K562 (cell line): ENCODE measurements at places on chromosomes 12 and 14. TPM values are rescaled to one million over a fixed set of nuclear protein-coding genes. Genes with fewer than 3 reads are reported as not detected.

LMNTD1 gene
- total RNA-seq = not detected in 2 replicates

STAC3 gene
- total RNA-seq = 3.5 and 4.6 TPM in 2 replicates

PLEKHG7 gene
- not detected in 2 replicates for total RNA-seq

TAS2R46 gene
- 0.47 and 0.74 TPM in 2 replicates for total RNA-seq

AGAP2 gene
- 0.31 and 0.60 TPM in 2 replicates for total RNA-seq

PPP1R1A gene
- not detected in 2 replicates for total RNA-seq

PIK3C2G gene
- total RNA-seq = not detected in 2 replicates

DNA sequence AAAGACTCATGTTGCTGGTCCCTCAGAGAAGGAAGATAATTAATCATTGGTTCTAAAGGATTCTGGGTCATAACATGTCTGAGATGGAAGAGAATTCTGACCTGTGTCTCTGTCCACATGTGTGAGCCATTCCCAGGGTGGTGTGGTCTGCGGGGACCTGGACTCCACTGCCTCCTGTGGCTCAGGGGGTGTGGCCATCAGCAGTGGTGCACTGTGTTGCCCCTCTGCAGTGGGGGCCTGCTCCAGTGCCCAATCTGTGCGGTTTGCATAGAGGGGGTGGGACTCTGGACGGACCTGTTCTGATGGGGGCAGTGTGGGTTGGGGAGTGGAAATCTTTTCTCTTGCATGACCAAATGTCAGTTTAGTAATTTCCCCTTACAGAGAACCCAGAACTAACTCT, 13.5 kb downstream of the KRT85 start:
- DNase-seq = no peak

- DNase-seq = no peak
Measured at GRCh38 chr12:117162633-117163032, 27.6 kb downstream of the FBXO21 start.

GRCh38 chr14:97432586-97432985, 635.4 kb downstream of the VRK1 start:
- no peak for DNase-seq

- no peak for DNase-seq
Measured at GRCh38 chr14:105856676-105857219, 330.4 kb downstream of the TMEM121 start.

DNA sequence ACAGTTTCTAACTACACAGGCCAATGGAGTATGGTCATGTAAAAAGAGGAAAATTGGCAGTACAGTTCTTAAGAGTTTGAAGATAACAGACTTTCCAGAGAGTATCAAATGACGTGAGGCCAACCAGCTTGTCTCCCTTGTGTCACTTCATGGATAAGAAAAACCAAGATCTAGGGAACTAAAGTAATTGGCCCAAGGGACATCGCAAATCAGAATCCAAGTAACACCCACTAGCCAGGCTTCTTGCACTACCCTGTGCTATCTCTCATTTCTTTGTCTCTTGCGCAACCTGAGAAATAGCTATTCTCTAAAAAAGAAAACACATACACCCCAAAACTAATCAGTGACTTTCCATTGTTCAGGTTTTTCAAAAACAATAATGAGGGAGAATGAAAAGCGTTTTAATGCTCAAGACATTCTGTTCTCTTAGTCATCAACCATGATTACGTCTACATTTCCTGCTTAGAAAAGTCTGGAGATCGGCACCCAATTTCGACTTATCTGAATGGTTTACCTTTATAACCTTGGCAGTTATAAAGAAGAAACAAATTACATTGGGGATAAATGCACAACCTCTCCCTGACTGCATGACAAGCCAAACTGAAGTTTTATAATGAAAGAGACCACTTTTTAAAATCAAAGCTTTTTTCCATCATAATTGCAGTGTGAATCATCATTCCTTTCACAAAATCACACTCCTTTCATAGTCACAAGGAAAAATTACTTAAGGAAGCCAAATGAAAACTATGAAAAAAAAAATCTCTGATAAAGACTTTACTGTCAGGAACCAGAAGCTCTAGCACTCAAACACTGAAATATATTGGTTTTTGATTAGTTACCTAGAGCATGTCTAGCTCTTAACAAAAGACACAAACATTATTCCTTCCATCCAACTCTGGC, 42.1 kb downstream of the TMTC1 start:
- DNase-seq = no peak

DNA sequence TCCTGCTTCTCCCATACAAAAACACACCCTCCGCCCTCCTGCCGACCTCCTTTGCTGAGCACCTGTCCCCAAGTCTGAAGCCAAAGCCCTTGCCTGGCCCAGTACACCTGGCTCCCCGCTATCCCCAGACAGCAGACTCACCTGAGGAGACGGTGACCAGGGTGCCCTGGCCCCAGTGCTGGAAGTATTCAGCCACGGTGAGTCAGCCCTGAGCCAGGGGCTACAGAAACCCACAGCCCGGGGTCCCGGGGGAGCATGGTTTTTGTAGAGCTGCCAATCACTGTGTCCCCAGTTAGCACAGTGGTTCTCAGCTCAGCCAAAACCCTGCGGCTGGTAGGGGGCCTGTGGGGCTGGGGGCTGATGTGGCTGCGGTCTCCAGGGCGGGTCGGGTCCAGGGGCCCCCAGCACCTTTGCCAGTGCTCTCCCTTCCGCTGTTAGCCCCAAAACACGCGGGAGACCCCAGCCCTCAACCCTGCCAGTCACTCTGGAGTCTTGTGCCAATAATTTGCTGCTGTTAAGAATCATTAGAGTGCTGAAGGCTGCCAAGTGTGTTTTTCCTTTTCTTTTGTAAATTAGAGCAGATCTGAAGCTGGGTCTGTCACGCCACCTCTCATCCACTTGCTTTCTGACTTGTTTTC, 339.0 kb downstream of the TMEM121 start:
- no peak for DNase-seq

- DNase-seq = no peak
Measured at GRCh38 chr12:27133022-27133590, 50.7 kb upstream of the C12orf71 start.

DNA sequence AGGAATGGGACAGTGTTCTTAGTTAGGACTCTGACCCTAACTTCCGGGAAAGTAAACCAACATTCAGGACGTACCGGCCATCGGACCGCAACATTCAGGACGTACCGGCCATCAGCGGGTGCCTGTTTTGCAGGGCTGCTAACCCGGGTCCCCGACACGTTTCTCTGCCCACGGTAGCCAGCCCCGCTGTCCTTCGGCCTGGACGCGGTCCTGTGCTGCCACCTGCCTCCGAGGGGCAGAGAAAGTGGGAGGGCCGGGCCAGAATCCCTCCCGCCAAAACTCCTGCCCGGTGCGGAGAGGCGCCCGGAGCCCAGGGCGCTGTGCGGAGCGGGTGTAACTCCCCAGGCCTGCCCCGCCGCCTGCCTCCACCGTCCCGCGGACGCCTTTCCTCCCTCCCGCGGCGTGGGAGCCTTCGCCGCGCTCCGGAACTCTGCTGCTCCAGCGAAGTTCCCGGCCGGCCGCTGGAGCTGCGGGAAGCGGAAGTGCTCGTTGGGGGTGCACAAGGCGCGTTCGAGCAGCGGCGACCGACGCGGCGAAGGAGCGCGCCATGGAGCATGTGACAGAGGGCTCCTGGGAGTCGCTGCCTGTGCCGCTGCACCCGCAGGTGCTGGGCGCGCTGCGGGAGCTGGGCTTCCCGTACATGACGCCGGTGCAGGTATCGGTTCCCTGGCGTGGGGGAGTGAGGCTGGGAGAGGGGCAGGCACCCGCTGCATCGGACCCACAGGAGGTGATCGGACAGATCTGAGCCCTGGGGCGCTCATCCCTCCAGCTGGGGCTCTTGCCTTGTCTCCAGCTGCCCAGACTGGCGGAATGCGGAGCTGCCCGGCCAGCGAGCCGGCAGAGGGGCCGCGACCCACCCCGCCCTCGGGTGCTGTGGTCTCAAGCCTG, at the start of gene DDX55:
TSS of gene DDX55 (plus strand) at position 498 of the 888 bp plus-strand sequence. CDS start at position 548, 50 bp downstream.
- DNase-seq = peak; percentile 81

GRCh38 chr12:118312578-118312977, 60.1 kb downstream of the TAOK3 start:
- DNase-seq = no peak

GRCh38 chr12:121860257-121860656, 1.6 kb upstream of the HPD start:
- no peak for DNase-seq

DNA sequence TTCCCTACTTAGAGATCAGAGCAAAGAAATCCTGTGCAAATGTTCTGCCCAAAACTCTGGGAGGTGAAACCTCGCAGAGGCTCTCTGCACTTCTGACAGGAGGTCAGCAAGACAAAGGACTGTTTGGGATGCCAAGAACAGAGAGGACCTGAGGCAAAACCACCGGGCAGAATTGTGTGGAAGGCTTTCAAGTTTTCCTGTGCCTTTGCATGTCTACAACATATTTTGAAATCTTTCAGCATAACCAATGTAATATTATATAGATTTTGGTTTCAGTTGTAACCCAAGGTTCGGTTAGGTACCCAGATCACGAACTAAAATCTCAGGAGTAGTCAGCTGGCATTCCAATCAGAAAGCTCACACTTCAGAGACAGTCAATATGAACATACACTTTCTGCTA, 99.4 kb upstream of the PLEKHA5 start:
- no peak for DNase-seq

GRCh38 chr12:119319638-119320037, 14.9 kb upstream of the CCDC60 start:
- no peak for DNase-seq

DNA sequence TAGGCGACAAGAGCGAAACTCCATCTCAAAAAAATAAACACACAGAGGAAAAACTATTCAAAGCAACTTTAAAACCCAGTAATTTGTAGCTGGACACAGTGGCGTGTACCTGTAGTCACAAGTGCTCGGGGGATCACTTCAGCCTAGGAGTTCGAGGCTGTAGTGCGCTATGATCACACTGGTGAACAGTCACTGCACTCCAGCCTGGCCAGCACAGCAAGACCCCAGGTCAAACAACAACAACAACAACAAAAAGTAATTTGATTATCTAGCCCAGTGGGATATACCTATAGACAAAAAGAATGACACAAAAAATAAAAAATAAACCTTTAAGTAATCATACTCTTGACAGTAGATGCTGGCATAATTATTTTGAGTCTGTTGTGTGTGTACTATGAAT, 29.3 kb downstream of the STX2 start:
- DNase-seq = no peak

DNA sequence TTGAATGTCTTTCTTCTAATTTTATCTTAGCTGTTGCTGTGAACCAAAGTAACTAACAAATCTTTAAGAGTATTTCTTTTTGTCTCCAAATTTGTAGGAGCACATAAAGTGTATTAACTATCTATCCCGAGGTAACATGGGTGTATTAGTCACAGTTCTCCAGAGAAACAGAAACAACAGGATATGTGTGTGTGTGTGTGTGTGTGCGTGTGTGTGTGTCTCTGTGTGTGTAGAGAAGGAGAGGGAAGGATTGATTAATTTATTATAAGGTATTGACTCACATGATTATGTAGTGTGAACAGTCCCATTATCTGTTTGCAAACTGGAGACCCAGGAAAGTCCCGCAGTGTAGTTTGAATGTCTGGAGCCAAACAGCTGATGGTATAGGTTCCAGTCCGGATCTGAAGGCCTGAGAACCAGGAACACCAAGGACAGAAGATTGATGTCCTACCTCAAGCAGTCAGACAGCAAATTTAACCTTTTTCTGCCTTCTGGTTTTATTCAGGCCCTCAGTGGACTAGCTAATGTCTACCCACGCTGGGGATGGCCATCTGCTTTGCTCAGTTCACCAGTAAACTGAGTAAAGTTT, 14.4 kb downstream of the G2E3 start:
- no peak for DNase-seq

DNA sequence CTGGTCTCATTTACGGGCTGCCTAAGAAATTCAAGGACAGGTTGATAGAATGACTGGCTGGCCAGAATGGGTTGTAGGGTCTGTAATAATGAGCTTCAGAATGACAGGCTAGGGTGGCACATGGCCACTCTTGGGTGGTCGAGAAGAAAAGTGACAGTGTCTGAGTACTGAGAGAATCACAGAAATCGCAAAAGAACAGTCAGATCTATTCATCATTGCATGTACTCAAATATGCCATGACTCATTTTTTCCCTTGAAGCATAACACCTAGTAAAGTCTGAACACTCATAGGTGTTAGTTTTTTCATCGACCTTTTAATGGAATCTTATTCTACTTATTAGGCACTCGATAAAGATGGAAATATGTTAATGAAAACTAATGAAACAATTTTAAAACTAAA, 37.8 kb upstream of the SEL1L start:
- DNase-seq = no peak

GRCh38 chr12:130708648-130709047, 7.5 kb downstream of the RIMBP2 start:
- DNase-seq = no peak

- no peak for DNase-seq
Measured at GRCh38 chr12:11813438-11813813, 164.0 kb downstream of the ETV6 start.

DNA sequence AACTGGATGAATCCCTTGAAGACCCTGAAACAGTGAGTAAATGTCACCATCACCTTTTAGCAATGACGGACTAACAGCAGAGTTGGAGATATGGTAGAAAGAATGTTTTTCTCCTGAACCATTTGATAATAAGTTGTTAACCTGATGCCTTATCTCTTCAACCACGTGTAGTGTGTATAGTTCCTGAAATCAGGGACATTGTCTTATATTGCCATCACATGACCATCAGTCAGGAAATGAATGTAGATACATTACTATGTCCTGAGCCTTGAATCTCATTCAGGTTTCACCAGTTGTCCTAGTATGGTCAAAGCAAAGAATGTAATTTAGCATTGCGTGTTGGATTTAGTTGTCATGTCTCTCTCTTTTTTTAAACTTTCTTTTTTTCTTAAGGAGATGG, 15.7 kb downstream of the ATP6V0A2 start:
- no peak for DNase-seq

DNA sequence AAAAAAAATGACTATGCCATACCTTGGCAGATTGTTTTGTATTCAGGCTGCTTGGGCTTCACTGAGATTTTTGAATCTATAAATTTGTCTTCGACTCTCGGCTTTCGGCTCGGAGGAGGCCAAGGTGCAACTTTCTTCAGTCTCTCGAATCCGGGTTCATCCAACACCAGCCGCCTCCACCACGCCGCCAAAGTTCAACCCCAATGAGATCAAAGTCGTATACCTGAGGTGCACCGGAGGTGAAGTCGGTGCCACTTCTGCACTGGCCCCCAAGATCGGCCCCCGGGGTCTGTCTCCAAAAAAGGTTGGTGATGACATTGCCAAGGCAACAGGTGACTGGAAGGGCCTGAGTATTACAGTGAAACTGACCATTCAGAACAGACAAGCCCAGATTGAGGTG, 12.4 kb upstream of the SPPL3 start:
- DNase-seq = no peak

DNA sequence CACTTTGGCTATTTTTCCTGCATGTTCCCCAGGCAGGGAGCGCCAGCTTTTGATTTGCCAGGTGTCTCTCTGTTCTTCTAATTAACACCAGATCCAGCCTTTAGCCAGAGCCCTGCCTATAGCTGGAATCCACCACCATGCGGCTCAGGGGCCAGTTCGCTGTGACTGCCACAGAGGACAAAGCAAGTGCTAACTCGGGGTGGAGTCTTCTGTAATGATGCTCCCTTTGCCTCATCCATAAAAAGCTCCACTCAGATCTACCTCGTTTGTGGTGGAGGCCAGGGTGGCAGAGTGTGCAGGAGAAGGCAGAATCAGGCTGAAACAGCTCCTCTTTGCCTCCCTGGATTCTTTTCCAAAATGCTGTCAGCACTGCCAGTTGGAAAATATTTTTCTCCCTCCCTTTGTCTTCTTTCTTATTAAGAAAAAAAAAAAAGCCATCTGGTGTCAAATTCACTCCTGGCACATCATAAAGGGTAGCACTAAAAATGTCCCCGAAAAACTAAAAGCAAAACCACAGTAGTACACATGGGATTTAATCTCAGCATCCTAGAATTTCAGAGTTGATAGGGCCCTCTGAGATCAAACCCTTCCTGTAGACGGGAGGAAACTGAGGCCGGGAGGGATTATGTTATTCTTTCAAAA, 18.0 kb upstream of the CTDSP2 start:
- DNase-seq = no peak

GRCh38 chr14:69573831-69574262, 824 bp downstream of the CCDC177 start:
- DNase-seq = no peak
